Activated B cell treated with CpG ODN at 0.5 μM for 24 hours (primary cell): ENCODE measurements at places on chromosomes 2 and 18. TPM values are rescaled to one million over a fixed set of nuclear protein-coding genes. Genes with fewer than 3 reads are reported as not detected.

DNA sequence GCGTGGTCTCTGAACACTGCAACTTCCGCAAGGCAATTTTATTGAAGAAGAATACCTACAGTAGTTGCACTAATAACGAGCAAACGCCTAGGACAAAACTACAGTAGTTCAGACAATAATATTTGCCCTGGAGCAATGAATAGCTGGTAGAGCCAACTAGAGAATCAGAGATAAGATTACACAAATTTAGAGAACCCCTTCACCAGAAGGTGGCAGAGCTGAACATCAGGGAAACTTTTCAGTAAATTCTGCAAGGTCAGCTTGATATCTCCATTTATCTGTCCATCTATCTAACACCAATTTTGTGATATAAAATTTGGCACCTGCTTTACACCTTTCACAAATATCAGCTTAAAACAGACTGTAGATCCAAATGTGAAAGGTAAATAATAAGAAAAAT lies 43.8 kb downstream of the CDH19 start:
- DNase-seq = no peak

- DNase-seq = no peak
These were observed 399.1 kb downstream of the PLCL1 start for GRCh38 chr2:198203336-198204069.

DNA sequence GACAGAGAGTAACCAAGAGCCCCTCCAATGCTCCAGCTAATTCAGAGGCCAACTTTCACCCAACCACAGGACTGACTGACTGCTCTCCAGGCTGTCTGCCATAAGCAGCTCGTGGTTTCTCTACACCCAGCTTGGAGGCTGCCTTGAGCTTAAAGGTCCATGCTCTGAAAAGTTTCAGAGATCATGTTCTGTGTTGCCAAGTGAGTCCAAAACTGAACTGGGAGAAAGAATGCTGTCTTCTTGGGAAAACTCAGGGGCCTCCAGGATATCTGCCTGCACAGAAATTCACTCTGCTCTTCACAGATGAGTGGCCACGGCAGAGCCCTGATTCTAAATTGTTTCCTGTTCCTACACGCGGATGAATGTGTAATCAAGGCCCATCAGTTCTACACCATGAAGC lies 51.1 kb downstream of the LPIN2 start:
- no peak for DNase-seq

DNA sequence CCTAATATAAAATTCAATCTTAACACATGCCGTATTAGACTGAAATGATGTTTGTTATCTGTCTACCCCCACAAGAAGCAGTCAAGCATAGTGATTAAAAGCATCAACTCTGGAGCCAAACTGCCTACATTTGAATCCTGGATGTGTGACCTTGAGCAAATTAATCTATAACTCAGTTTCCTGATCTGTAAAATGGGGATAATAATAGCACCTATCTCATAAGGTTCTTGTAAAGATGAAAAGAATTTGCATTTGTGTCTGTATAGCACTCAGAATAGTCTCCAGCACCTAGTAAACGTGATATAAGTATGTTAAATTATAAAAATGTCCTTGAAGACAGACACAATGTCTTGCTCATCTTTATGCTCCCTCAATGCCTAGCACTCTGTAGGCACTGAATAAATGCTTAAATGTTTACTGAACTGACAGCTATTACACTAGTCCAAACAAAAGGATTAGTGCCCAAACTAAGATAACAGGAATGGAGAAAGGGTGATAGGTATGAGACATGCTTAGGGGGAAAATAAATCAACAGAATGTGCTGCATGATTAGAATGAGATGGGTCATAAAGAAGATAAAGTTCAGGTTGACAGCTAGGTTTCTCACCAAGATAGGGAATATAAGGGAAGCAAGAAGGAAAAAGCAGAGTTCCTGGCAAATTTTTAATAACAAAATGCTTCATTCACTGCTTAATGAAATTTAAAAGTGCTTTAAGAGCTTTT lies 180.6 kb downstream of the ATAD2B start:
- DNase-seq = no peak

GRCh38 chr2:23286758-23287704 lies 97.9 kb upstream of the KLHL29 start:
- no peak for DNase-seq

DNA sequence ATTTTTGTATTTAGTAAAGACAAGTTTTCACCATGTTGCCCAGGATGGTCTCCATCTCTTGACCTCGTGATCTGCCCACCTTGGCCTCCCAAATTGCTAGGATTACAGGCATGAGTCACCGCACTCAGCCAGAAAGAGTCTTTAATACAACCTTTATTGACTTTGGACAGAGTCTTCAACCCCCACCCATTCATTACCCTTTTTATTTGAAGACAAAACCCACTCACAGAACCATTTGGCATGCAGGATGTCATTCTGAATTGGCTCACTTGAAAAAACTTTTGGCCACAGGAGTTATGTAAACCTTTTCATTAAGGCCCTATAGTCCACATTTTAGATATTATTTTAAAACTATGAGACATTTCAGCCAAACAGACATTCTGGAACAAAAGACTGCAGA lies 217.9 kb upstream of the RND3 start:
- DNase-seq = no peak

DNA sequence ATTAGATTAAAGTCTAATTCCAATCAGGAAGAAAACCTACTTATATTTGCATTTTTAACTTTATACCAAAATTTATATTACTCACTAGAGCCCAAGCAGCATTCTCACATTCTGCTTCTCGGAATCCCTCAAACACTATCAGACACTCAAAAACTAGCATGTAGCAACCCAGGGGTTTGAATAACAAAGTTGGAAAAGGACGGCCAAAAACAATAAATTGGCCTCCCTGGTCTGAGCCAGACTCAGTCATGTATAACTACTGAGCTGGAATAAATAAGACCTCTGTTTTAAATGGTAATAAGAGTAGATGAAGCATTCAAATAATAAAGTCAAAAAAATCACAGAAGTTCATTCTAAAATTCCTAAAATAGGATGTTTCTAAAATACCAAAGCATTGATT lies 290.9 kb downstream of the IRS1 start:
- DNase-seq = no peak

- no peak for DNase-seq
These were observed 1229.1 kb upstream of the ACVR2A start for GRCh38 chr2:146615778-146616177.

DNA sequence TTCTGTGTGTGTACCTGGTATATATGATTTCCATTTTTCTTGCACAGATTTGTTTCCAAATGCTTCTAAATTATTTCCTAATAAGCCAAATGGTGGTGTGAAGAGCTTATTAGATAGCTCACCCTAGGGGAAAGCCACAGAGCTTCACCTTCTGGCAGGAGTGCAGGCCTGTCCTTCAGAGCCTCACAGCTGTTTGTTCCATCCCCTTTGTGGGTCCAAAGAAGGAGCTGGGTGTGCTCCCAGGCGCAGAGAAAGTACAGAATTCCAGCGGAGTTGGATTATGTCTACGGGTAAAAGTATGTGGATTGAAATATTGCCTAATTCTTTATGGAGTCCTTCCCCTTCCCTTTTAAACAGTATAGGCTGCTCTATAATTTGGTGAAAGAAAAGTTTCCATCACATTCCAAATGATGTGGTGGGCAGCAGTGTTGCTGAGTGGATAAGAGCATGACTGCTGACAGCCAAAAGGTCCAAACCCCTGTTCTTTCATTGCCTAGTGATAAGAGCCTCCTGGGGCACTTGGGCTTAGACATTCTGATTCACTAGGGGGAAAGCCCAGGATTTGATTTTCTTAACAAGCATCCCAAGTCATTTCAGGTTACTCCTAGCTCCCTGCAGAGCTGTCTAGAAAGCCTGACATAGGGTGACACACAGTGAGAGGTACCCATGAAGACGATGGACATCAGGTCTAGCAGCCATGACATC lies 86.6 kb downstream of the WDSUB1 start:
- no peak for DNase-seq

DNA sequence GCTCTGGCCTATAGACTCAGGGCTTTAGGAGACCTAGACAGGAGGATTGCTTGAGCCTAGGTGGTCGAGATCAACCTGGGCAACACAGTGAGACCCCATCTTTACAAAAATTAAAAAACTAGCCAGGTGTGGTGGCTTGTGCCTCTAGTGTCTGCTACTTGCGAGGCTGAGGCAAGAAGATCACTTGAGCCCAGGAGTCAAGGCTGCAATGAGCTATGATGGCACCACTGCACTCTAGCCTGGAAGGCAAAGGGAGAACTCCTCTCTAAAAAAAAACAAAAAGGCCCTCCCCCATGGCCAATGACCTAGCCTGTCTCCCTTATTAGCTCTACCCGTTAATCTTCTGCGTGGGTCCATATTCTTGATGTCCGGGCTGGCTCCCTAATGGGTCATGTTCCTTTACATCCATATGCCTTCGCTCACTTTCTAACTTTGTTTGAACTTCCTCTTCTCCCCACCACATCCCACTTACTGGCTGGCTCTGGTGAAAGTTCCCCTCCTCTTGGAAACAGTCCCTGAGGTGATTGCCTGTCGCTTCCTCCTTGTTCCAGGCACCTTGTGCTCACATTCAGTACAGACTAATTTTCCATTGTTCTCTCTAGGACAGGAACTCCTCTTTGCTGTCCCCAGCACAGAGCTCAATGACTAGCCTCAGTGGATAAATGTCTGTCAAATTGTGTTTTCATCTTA lies 103.0 kb downstream of the AFF3 start:
- no peak for DNase-seq

DNA sequence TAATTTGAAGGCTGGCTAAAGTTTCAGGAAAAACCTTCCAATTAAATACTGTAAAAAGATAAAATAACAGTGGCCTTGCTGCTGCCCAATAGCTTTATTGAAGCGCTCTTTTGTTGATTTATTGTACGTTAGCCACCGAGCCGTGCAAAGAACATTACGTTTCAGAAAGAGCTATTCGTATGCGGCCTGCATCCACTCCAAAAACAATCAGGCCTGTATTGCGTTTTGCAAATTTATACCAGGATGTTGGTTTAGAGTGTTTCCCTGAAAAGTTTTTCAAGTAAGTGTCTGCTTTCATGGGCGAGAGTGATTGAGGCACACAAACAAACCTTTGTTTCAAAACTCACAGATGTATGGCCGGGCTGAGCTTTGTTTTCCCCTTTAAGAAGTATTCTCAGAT lies 257.2 kb upstream of the SALL3 start:
- DNase-seq = no peak

- DNase-seq = no peak
These were observed 174.0 kb upstream of the SLC8A1 start for GRCh38 chr2:40625849-40626248.

GRCh38 chr18:64082513-64082912 lies 66.4 kb downstream of the LINC00305 start:
- DNase-seq = no peak

DNA sequence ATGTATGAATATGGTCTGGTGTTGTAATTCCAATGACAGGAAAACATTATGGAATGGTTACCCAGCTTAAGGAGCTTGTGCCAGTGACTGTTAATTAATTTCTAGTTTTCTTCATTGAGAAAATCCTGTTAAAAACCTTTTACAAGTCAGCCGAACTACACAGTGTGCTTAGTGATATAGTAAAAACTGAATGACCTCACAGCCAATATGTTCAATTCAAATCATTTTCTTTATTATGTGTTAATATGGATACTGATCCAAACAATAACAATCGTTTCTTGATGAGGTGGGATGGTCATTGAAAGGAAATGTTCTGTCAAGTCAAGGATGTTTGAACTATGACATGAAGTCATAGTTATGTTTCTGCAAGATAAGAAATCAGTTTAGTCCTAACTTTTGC lies 41.6 kb upstream of the RMDN2 start:
- no peak for DNase-seq

DNA sequence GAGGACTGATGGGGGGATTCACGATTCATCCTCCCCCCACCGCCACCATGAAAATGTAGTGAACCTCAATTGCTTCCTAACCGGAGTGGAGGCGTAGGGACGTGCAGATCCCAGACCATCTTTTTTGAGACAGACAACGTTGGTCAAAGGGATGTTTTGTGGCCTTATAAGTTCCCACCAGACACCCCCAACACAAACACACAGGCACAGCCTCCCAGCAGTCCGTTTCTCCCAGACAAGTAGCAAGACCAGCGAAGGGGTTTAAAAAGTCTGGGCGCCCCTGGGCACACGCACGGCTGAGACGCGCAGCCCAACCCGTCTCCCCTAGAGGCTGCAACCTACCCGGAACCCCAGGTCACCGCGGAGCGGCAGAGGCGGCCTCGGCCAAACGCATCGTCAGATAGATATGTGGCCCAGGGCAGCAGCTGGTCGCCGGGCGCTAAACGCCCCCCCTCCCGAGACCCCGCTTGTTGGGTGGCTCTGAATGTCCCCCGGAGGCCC lies 1.3 kb downstream of the GBX2 start:
- no peak for DNase-seq

DNA sequence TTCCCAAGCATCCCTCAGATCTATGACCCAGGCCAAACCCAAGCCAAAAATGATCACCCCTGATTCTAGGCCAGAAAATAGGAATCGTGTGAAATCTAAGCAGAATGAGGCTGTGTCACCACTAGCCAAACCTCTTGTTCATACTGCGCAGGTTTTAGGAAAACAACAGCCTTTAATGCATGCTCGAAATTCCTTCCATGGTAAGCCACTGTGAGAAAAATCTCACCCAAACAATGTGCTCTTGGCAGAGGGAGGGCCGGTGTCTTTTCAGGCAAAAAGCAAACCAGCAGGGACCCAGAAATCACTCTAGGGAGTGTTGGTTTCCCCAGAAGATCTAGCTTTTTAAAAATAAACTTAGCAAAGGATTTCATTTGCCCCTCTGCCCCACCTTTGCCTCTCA lies 71.2 kb upstream of the FOSL2 start:
- no peak for DNase-seq

- DNase-seq = no peak
These were observed 262.0 kb downstream of the DLGAP1 start for GRCh38 chr18:4193086-4193485.

BOLL gene
- not detected in 2 replicates for total RNA-seq

DSG1 gene
- total RNA-seq = not detected in 2 replicates

CFAP221 gene
- not detected in 2 replicates for total RNA-seq

FLACC1 gene
- 3.5 and 4.6 TPM in 2 replicates for total RNA-seq

ARHGAP25 gene
- 324 and 336 TPM in 2 replicates for total RNA-seq

NCKAP5 gene
- total RNA-seq = not detected in 2 replicates

TMEM17 gene
- total RNA-seq = 0.12 TPM in 1 of 2 replicates, not detected in the other

CAPN14 gene
- 2.4 and 3.3 TPM in 2 replicates for total RNA-seq

MAL gene
- not detected in 2 replicates for total RNA-seq

CD8B gene
- 0.15 TPM in 1 of 2 replicates, not detected in the other for total RNA-seq

CROCC2 gene
- not detected in 2 replicates for total RNA-seq

CDCA7 gene
- total RNA-seq = 4.9 and 6.3 TPM in 2 replicates

L3MBTL4 gene
- total RNA-seq = 10.6 and 12.3 TPM in 2 replicates

SPC25 gene
- total RNA-seq = 0.18 and 0.95 TPM in 2 replicates

SPHKAP gene
- not detected in 2 replicates for total RNA-seq
